ENCODE measurements at places on chromosomes 13 and 19. TPM values are rescaled to one million over a fixed set of nuclear protein-coding genes. Genes with fewer than 3 reads are reported as not detected.

PRRG2 gene
- polyA plus RNA-seq, result 0.30 TPM

CYP4F3 gene
- not detected for polyA plus RNA-seq

KLK5 gene
- polyA plus RNA-seq, result not detected

KLK4 gene
- polyA plus RNA-seq, result not detected

- peaks cover 10% of the 10 kb centered on the region for H3K4me1 ChIP-seq
- no peak overlapping the region for H3K27ac ChIP-seq
- H3K4me3 ChIP-seq, result no peak overlapping the region
Observed at GRCh38 chr13:113754691-113755090, 4.3 kb upstream of the TMEM255B start.

DNA sequence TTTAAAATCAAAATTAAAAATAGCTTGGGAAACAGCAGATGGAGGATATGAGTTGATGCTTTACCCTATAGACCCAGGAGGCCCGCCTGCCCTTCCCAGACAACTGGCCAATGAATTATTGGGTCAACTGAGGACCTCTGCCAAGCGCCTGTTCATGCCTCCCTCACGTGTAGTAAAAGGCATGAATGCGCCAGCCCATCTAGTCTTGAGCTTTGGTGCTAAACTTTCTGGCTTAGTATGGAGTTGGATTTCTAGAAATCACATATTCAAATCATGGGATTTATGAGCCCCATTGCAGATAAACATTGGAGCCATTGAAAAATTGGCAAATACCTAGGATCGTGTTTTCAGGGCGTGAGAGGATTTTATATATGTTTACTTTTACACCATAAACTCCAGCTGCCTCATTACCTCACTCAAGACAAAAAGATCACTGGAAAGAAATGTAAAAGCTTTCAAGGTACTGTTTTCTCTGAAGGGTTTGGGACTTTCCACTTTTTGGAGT, 47.1 kb downstream of the COL4A2 start:
- DNase-seq, result no peak
- H3K27me3 ChIP-seq, result no peaks in the 10 kb centered on the region
- H3K4me3 ChIP-seq, result no peak overlapping the region
- no peak overlapping the region for H3K27ac ChIP-seq

DNA sequence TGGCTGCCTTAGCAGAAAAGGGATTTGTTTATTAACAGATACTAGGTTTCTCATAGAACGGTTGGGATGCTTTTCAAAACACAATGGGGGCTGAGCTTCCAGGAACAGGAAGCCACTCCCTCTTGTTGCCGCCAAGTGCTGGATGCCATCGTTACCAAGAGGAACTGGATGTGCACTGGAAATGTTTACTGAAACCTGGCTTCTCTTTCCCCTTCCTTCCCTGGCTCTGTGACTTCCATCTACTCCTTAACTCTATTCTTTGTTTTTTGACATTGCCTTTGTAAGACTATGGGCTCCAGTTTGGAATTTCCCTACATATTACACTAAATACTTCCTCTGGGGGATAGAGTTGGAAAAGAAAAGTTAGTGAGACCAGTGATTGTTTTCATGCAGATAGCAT, 11.7 kb upstream of the KL start:
- no peak overlapping the region for H3K4me3 ChIP-seq
- H3K36me3 ChIP-seq, result no peaks in the 10 kb centered on the region
- DNase-seq, result no peak
- no peaks in the 10 kb centered on the region for H3K4me1 ChIP-seq

DNA sequence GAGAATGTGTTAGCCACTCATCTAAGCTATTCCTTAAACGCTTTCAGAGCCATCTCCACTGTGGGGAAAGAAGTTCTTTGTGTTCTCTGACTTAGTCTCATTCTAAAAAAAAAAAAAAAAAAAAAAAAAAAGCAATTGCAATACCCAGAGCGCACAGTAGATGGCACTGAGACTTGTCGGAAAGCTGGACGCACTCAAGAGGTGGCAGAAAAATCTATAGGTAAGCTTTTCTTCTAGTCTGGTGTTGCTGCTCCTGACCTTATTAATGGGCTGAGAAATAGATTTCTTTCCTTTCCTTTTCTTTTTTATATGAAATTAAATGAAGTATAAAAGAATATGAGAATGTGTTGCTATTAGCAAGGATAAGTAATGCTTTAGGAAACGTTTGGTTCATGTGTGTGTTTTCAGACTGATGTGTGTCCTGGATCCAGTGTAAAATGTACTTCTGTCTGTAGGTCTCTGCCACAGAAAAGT, 4.7 kb upstream of the GJB2 start:
- H3K27ac ChIP-seq, result no peak overlapping the region
- peaks cover 20% of the 10 kb centered on the region for H3K4me1 ChIP-seq
- H3K36me3 ChIP-seq, result no peaks in the 10 kb centered on the region
- no peak overlapping the region for H3K4me3 ChIP-seq

DNA sequence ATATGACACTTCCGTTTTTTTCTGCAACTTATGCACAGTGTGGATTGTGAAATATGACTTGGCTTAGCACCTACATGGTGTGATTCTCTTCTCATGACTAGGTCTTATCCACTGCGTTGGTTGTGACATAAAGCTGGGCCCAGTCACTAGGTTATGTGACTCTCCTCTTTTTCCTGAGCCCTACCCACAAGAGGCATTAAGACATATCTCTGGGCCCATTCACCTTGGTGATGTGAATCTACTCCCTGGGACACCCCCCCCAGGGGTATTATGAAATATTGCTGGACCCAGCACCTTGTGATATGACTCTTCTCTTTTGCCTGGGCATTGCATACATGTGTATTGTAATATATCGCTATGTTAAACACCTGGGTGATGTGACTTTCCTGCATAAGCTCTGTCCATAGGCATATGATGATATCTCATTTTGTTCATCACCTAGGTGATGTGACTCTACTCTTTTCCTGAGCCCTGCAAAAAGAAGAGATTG, 85.8 kb upstream of the ZNF43 start:
- no peak for DNase-seq
- no peaks in the 10 kb centered on the region for H3K4me1 ChIP-seq
- no peaks in the 10 kb centered on the region for H3K36me3 ChIP-seq
- H3K4me3 ChIP-seq, result no peak overlapping the region

DNA sequence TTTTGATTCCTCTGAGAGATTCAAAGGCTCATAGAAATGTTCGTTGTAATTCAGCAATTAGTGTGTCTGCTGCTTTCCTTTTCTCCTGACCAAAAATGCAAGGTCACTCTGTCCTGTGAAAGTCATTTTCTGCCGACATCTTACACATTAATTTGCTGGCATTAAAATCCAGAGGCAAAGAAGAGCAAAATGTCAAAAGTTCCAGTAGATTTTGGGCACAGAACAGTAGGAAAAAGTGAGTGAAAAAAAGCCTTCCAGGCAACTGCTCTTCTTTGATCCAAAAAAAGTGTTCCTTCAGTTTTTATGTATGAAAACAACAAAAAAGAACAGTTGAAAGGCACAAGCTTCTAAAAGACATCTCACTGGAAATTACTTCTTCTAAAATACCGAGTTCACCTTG, 413.8 kb downstream of the FOXO1 start:
- DNase-seq, result no peak
- no peaks in the 10 kb centered on the region for H3K36me3 ChIP-seq
- no peak overlapping the region for H3K4me3 ChIP-seq
- H3K4me1 ChIP-seq, result no peaks in the 10 kb centered on the region
- no peak overlapping the region for H3K27ac ChIP-seq

DNA sequence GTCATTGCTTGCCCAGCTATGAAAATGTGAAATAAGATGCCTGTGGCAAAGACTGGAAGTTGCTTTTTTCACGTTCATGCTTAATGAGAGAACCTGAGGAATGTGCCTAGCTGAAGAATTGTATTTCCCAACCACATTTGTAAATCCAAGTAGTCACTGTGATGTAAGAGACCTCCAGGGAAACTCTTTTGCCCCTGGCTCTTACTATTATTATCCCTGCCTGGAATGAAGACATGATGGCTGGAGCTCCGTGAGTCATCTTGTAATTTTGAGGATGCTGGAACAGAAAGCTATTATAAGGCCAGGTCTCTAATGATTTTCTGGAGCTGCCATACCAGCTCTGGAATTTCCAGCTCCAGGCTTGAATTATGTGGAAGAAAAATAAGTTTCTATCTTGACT, 894.3 kb downstream of the DIAPH3 start:
- no peaks in the 10 kb centered on the region for H3K27me3 ChIP-seq
- H3K36me3 ChIP-seq, result no peaks in the 10 kb centered on the region
- no peak for DNase-seq
- no peak overlapping the region for H3K4me3 ChIP-seq
- H3K27ac ChIP-seq, result no peak overlapping the region
